ENCODE measurements at places on chromosomes 12 and 14.

DNA sequence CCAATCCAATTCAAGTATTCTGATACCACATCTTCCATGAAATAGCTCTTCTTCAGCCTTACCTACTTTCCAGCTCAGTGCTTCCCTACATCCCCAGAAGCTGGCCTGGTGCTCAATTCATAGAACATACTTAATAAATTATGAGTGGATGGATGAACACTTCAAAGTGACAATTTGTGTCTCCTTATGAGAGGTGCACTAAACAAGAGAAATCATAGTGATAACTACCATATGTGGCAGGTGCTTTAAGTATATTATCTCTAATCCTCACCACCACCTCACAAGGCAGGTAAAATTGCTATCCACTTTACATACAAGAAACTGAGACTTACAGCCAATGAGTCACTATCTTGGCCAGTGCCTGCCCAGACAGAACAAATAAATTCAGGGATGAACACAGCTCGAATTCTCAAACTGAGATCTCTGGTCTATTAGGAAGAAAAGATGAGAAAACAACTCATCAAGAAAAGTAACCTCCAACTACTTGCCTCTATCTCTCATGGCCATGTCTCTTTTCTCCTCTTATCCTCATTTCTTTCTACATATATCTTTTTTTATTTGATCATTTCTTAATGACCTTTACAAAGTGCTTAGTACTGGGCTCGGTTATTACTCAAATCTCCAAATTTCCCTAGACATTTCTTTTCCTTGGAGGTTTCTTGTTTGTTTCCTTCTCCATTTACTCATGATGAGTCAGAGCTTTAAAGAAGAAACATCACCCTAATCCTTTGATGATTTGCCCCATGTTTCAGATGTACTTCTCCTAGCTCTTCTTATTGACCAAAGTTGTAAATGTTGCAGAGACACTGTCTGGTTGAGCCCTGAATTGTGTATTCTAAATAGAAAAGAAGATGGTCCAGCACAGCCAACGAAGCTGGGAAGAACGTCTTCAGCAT is 161.5 kb downstream of the RPS29 start:
- no peak for DNase-seq

GRCh38 chr14:35341751-35342488 is 49.7 kb downstream of the PSMA6 start:
- DNase-seq: no peak

DNA sequence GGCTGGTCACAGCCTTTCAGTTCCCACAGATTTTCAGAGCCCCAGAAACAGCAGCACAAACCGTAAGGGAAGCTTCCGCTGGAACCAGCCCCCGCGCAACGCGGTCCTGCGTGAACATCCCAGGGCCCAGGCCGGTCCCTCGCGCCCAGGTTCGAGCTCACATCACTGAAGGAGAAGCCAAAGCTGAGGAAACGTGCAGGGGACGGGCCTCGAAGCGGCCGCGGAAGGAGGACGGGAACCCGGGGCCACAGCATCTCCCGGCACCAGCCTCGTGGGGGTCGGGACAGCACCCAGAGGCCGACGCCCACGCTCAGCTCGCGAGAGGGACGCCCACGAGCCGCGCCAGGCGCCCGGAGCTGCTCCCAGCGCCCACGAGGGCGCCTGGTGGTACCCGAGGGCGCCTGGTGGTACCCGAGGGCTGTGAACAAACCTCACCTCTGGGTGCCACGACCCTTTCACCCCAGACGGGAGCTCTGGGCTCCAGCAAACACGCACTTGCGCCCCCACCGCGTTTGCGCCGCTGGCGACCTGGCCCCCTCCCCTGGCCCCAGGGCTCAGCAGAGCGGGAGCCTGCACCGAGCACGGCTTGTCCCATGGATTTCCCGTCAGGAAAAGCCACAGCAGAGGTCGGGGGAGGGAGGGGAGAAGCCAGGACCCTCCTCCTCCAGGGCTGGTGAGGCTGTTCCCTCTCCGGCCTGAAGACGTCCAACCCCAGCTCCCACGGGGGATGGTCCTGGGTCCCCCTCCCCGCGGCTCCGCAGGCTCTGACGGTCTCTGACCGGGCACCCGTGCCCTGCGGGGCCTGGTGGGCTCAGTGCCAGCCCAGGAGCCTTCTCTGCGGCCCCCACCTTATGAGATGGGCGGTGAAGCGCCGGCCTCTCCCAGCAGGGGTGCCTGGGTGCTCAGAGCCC is 6.9 kb downstream of the LRCOL1 start:
- DNase-seq: peak; percentile 68

DNA sequence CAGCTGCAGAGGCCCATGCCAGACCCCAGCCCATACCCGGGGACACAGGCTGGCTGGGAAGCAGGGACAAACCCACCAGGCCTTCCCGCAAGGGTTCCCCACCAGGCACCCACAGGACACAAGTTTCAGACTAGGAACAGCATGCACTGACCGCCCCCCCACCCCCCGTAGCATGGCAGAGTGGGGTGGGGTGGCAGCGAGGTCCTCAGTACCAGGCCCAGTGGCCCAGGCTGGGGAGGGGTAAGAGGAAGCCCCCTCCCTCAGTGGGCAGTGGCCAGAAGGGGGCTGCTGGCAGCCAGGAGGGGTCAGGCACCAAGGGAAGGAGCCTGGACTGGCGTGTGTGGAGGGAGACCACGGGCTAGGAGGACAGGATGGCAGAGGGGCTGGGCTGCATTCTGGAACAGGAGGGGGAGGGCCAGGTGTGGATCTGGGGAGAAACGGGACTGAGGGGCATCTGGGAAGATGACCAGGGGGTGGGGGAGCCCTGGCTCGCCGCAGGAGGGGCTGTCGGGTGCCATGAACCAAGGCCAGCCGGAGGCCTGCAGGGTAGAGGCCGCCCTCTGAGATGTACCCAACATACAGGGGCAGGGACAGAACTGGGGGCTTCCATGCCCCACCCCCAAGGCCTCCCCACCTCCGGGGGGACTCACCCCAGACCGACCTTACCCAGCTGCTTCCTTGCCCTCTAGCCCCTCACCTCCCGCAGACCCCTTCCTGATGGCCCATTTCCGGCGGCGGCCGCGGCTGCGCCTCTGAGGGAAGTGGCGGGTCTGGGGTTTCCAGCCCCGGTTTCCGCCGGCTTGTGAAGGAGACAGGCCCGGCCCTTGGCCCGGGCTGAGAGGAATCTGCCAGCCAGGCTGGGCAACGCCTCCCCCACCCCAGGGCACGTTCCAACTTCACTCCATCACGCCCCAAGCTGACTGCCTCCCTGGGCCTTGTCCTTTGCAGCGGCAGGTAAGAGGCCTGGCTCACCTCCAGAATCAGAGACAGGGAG is 5.6 kb upstream of the JAG2 start:
- no peak for DNase-seq

- DNase-seq: no peak
Measured at GRCh38 chr14:59316151-59316830, 127.8 kb downstream of the DAAM1 start.

DNA sequence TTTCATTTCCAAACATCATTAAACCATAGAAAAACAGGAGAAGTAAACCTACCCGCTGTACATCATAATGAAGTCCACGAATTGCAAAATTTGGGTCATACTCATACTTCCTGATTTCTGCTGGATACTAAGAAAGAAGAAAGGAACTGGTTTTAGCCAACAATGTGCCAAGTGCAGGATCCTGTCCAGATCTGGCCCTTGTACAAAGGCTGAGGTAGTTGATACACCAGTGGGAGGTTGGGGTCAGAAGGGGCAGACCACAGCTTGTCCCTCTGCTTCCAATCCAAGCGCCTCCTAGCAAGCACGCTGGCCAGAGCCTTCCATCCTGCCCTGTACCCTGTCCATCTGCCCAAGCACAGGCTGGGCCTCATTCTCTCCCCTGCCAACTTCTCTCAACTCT is 34.2 kb downstream of the NT5DC3 start:
- no peak for DNase-seq

DNA sequence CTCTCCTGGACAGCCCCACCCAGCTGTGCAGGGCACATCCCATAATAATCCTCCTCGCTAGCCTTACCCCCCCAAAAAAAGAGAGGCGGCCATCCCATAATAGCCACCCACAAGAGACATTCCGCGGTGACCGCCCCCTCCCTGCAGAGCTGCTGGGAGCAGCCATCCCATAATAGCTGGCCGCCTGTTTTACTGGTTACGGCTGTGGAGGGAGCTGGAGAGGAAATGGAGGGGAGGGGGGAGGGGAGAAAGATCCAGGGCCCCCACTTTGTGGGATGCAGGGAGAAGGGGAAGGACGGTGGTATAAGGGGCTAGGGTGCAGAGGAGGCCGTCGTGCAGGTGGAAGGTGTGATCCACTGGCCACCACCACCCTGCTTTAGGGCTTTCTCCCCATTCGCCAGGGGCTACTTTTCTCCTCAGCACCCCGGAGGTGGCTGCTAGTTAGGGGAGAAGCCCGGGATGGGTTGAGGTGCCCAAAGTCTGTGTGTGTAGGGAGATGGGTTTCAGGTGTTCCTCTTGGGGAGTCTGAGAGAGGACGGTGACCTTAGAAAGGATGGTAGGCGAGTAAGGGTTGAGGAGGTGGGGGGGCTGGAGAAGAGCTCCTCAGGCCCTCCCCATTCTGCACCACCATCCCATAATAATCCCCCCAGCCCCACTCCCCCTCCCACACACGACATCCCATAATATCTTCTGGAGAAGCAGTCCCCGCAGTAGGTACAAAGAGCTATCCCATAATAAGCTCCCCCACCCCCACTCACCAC is 6.0 kb upstream of the CHD4 start:
- peak; percentile 69 for DNase-seq

DNA sequence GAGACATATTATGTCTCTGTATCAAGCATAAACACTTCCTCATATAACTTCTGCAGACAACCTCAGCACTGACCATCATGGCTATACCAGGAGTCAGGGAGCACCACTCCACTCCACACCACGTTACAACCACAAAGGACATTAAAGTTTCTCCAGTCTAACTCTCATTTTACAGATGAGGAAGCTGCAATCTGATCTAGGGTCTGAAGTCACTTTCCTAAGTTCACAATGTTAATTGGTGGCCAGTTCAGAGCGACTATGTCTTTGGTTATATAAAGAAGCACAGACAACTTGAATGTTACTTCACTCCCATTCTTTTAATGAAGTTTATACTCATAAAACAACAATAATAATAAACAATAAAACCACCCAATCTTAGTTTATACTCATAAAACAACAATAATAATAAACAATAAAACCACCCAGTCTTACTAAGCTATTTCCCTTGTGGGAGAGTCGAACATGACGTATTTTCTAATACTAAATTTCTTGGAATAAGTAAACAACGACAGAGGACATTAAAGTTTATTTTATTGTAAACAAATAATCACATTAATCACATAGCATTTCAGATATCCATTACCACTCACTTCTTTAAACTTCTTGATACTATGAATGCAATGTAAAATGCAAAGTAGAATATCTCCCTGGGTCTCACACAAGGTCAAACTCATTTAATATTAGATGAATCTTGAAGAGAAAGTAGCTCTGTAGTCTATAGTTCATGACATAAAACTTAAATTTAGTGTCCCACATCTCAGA is 72.4 kb upstream of the SSTR1 start:
- no peak for DNase-seq

GRCh38 chr12:111183094-111183493 is 185.8 kb downstream of the PHETA1 start:
- no peak for DNase-seq

DNA sequence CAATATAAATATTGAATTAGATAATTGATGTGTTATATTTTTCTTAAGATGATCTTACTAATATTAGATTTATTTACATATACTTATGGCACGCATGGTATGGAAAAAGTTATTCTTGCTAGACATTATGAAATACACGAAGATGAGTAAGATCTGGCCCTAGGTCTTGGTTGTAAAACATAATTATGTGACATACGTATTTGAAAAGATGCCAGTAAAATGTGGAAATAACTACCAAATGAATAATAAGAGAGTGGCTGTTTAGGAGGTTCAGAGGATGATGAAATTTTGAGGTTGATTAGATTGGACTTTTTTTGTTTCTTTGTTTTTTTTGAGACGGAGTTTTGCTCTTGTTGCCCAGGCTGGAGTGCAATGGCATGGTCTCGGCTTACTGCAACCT is 41.3 kb downstream of the FANCM start:
- no peak for DNase-seq

GRCh38 chr12:96473394-96474093 is 15.8 kb upstream of the CFAP54 start:
- DNase-seq: no peak

- peak; percentile 49 for DNase-seq
Measured at GRCh38 chr14:93941293-93941910, 14.3 kb downstream of the FAM181A start.

DNA sequence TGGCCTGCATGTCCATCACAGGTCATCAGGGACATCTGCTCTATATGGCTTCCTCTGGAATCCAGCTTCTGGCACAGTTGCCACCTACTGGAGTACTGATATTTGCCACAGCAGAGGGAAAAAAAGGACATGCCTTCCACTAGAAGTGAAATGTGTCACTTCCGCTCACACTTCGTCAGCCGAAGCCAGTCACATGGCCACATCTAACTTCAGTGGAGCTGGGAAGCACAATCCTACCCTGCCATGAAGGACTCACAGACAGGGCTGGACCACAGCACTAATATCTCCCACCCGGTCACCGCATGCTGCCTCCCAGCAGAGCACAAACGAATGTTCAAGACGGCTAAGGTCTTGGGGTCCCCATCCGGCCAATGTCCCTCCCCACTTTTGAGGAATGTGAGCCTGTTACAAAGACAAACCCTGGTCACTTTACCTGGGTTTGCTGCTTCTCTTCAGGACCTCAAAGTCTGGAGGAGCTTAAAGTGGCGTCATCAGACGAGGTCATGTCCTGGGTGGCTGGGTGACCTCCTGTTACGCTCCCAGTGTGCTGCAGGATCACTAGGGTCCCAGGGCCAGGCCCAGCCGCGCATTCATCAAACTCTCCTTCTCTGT is 98.6 kb downstream of the GCH1 start:
- no peak for DNase-seq

GRCh38 chr14:68464711-68465110 is 328.2 kb downstream of the ZFP36L1 start:
- no peak for DNase-seq

DNA sequence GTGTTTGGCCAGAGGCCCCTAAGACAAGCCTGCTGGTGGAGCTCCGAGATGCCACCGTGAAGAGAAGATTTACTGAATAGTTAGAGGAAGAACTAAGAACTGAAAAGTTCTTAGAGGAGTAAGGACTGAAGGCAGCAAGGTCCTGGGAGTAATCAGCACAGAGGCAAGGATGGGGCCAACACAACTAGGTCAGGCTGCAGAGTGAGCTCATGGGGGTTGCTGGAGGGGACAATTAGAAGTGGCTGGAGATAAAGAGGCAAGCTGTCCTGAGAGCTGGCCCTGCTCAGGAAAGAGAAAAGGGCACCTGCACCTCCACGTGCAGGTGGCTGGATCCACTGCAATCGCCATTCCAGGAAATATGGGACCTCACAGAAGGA is 52.7 kb downstream of the NFKBIA start:
- DNase-seq: no peak

- DNase-seq: no peak
Measured at GRCh38 chr12:13165617-13166041, 30.9 kb upstream of the EMP1 start.

DNA sequence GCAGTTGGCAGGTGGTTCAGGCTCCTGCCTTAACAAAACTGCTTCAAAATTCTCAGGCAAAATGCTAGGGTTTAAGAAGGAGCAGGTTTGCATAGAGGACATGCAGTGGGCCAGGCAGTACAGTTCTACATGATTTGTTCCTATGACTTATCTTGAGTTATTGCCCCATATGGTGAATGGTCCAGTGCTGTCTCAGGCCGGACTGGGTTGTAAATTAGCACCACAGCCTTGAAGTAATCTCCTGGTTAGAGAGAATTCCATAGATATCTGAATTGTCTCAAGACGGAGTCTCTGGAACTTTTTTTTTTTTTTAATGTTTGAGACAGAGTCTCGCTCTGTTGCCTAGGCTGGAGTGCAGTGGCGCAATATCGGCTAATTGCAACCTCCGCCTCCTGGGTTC is 11.8 kb upstream of the PRPF39 start:
- DNase-seq: no peak
